ENCODE measurements at places on chromosomes 11 and 22.

DNA sequence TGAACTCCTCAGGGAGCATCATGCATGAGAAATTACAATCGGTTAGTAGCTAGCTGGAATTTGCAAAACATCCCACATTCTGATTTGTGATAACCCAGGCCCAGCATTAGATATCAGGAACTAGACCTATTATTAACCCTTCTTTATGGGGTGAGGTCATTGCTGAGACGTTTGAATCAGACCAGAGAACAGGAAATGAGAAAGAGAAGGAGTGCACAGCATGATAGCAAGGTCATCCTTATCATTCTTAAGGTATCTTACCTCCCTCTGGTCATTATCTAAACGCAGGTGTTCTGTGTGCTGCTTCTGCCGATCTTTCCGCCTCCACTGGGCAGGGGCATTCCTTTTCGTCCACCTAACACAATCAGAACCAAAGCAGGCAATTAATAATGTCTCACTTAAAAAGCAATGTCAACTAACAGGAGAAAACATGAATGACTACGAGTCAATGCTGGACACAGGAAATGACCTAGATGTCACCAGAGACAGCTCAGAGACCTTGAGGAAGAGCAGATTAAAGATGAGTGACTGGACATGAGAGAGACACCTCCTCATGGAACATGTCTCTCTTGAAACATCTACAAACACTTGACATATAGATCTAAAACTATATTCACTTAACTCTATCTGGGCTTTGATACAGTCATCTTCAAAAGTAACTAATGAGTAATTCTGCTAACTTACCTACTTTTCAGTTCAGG, 78.3 kb upstream of the SCUBE2 start:
- DNase-seq, result no peak

- no peak for DNase-seq
These were observed 58.2 kb downstream of the COMMD9 start for GRCh38 chr11:36230779-36231699.

- DNase-seq, result no peak
These were observed 80.2 kb upstream of the NARS2 start for GRCh38 chr11:78654866-78655265.

- DNase-seq, result no peak
These were observed 135.1 kb upstream of the PITPNB start for GRCh38 chr22:28053896-28054818.

- DNase-seq, result no peak
These were observed 48.7 kb upstream of the FDX1 start for GRCh38 chr11:110380836-110381622.

DNA sequence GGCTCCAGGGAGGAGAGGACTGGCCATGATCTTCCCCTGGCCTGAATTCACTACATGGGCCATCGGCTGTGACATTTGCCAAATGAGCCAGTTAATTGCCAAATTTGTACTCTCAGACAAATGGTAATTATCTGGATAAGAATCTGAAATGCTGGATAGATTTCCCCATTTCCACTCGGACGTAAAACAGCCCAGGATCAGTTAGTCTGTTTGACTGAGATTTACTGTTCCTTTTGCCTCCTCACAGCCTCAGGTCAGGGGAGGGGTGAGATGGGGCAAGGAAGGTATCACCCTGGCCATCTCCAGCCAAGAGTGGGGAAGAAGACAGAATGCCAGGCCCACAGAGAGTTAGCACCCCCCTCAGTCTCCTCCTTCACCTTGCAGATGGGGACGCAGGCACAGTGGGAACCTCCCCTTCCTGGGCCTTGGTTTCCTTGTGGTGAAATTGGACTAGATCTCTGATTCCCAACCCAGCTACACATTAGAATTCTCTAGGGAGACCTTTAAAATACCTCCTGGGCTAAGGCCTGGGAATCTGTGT, 5.2 kb downstream of the TRIM29 start:
- no peak for DNase-seq

DNA sequence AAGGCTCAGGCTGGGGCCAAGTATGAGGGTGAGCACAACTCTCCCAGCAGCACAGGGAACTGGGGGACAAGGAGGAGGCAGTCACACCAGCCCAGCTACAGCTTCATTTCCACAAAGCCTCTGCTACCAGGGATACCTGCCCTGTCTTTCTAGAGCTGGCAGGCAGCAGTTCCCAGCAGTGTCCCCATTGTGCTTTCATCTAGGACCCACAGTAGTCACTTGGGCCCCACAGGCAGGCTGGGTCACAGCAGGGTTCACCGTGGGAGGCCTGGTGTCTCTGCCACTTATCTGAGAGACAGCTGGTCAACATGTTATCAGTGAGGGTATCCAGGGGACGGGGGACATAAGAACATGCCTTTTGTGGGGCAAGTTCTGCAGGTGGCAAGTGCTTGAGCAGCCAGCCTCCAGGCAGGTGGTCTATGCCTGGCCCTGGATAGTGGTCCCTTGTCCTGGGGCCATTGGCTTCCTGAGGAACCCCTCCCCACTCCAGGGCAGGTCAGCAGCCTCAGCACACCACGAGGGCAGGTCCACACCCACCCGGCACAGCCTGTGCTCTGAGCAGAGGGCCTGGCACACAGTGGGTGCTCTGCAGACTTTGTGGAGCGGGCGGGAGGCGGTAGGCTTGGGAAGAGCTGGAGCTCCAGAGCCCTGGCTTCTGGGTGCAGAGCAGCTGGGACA, 29.9 kb downstream of the GNAZ start:
- no peak for DNase-seq

DNA sequence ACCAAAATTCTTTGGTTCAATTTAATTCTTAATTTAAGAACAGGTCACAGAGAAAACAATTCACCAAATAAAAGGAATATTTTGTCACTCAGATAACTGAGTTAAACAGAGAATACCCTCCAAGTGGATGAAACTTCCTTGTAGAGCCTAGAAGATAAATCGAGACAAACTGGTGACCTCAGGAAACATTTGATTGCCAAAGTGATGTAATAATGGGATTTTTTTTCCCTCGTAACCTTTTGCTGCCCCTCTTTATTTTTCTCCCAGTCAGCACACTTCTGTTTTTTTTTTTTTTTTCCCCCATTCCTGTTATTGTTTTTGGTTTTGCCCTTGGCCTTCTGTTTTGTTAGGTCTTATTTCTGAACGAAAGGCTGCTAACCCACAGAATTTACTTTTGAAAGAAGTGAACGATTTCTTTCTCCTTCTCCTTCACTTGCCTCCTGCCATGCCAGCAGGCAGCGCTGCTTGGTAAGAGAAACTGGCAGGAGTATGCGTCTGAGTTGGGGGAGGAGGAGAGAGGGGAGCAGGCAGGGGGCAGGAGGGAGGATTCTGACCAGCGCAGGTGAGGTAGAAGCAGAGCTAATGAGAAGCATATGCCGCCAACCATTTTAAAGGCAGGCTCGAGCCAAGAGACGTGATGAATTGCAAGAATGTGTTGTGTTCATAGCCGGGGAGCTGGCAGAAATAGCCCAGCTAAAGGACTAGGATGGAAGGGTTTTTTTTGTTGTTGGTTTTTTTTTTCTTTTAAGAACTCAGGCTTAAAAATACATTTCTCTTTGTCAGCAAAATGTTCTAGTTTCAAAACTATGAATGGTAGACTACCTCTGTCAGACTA, 121.9 kb upstream of the MTMR2 start:
- no peak for DNase-seq

DNA sequence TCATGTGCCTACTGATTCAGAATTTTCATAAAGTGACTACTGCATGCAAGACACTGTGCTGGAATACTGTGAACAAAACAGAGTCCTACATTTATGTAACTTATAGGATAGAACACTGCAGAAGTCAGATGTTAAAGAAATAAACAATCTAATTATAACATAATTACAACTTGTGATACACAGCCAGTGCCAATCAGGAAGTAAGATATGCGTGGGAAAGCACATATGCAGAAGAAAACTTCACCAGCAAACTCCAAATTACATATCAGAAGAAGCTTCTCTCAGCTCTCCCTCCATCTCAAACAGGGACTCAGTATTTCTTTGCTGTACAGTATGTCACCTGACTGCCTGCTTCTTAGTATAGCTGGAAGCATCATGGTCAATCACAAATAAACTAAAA, 37.4 kb downstream of the PAK1 start:
- no peak for DNase-seq

DNA sequence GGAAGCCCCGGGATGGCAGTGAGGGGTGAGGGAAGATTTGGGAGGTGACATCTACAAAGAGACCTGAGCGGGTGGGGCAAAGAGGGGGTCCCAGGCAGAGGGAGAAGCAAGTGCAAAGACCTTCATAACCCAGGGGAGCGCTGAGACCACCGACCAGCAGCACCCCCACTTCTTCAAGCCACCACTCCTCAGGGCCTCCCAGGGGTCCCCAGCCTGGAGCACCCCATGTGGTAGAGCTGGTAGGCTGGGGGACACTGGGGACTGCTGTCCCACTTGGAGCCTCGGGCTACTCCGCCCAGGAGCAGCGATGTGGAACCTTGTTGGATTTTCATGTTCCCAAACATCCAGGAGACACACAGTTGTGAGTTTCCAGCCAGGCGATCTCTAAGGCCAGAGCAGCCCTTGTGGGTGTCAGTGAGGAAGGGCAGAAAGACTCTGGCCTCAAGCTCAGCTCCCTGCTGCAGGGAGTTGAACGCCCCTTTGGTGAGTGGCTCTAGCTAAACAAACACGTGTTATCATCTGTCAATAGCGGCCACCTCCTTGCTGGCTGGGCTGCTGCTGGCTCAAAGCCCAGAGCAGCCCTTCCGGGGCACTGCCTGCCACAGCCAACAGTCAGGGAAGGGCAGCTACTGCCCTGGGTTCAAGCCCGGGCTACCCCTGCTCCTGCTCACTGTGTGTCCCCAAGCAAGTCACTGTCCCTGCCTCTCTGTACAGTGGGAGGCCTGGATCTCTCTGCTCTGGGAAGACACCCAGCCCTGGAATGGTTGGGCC, 25.7 kb upstream of the CHKA start:
- DNase-seq, result no peak

GRCh38 chr11:959027-959426, 33.4 kb downstream of the AP2A2 start:
- DNase-seq, result no peak

- no peak for DNase-seq
These were observed 28.8 kb upstream of the CHORDC1 start for GRCh38 chr11:90251599-90251998.

- no peak for DNase-seq
These were observed 15.0 kb downstream of the RBX1 start for GRCh38 chr22:40965936-40966725.

- no peak for DNase-seq
These were observed 64.2 kb upstream of the GRK2 start for GRCh38 chr11:67202028-67202427.

GRCh38 chr11:123158033-123159003, 36.7 kb downstream of the CLMP start:
- DNase-seq, result no peak

DNA sequence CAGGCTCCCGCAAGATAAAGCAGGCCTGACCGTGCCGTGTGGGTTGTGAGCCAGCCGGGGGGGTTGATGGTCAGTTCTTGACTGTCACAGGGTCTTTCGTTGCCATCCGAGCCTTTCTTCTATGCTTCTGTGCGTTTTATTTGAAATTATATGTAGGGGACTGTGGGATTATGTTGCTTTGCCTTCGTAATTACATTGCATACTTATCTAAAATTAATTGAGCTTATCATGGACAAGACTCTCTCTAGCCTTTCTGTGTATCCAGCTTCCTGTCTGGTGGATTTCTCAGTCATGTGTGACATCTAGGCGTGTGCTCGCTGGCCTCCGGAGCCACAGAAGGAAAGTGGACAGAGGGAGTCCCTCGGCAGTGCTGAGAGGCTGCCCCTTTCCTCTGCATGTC, 93.2 kb downstream of the TBC1D22A start:
- no peak for DNase-seq

DNA sequence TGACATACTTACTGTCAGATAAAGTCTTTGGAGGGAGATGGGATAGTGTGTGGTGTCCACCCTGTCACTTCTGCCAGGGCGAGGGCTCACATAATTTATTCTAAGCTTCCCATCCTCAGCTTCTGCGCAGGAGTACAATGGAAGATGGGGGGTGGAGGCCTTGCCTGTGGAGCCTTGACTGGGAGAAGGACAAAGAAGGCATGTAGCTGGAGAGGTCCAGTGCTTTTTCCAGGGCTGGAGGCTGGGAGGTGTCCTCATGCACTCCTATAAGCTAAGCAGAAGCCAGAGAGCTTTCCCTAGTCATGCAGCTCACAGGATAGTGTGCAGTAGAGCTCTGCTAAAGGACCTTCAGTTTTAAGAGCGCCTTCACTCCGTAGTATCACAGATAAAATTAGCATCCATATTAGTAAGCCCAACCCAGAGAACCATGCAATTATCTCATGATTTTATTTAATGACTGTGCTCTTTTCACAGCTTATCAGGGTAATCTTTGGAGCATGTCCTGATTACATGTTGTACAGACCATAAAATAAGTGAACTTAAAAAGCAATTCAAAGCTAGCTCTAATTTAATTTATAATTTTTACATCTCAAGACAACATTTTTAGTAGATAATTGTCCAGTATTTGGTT, 148.3 kb downstream of the TEAD1 start:
- no peak for DNase-seq

DNA sequence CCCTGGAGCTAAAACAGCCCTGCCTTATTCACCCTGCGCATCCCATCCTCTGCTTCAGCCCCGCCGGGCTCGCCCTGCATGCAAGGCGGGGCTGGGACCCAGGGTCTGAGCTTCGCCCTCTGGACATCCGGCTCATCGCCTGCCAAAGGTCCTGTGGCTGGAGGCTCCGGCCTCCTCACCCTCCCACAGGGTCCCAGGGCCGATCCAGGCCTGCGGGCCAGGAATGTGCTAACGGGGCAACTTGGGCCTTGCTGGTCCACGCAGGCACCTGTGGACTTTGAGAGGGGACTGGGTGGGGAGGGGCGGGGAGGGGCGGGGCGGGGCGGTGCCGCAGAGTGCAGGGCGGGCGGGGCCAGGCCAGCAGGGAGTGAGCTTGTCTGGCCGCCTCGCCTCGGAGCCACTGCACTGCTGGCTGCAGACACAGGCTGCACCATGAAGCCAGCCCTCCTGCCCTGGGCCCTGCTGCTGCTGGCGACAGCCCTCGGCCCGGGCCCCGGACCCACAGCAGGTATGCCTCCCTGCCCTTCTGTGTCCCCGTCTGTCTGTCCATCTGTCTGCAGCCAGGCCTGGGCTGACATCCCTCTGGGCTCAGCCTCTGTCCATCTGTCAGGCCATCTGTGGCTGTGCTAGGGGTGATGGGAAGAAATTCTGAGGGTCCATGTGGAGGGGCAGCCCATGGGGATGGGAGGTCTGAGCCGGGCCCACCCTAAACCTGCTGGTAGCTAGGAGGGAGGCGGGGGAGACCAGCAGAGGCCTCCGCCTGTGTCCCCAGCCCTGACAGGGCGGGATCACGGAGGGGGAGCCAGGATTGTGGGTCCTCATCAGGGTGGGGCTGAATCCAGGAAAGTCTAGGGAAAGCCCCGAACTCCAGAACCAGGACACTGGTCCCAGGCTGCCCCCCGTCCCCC, at the start of gene SUSD2:
Gene SUSD2, plus strand, starts transcription at position 400 of the 908 bp plus-strand sequence. Its CDS starts 33 bp downstream, at position 433.
- no peak for DNase-seq

DNA sequence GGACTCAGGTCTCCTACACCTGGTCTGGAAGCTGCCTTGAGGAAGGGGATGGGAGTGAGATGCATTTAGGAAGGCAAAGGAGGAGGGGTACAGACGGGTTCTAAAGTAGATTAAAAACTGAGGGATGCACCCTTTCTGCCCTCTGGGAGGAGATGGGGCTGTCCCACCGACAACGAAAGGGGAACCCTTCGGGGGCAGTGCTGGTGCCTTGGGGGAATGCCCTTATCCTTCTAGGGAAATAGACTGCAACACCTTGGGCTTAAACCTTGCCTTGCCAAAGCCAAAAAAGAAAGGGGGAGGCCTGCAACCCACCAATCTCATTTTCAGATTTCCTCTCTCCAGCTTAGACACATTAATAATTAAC, 89.8 kb downstream of the PLEKHA7 start:
- DNase-seq, result no peak

- DNase-seq, result peak; percentile 49
These were observed 36.0 kb downstream of the PRCP start for GRCh38 chr11:82864268-82864667.

Measured in CD4-positive, alpha-beta T cell treated with Interleukin-6 for 4 hours (primary cell).